ENCODE measurements at places on chromosomes 1 and 21. TPM values are rescaled to one million over a fixed set of nuclear protein-coding genes. Genes with fewer than 3 reads are reported as not detected.

OMA1 gene
- total RNA-seq = 10.5 TPM

UMODL1 gene
- total RNA-seq = not detected

CD1C gene
- total RNA-seq = not detected

CHRM3 gene
- 8.4 TPM for total RNA-seq

GBP4 gene
- 0.09 TPM for total RNA-seq

RER1 gene
- 72.1 TPM for total RNA-seq

CLCA4 gene
- total RNA-seq = not detected

FMO5 gene
- total RNA-seq = 1.7 TPM

IQGAP3 gene
- 30.8 TPM for total RNA-seq

SDC3 gene
- 31.1 TPM for total RNA-seq

CCDC27 gene
- 0.13 TPM for total RNA-seq

GRCh38 chr1:15953294-15953771 lies 22.6 kb downstream of the ZBTB17 start:
- no peaks in the 10 kb centered on the region for H3K36me3 ChIP-seq
- no peak overlapping the region for H3K4me3 ChIP-seq
- H3K27me3 ChIP-seq = no peaks in the 10 kb centered on the region
- peak overlapping the region; percentile 22 for H3K27ac ChIP-seq

GRCh38 chr1:28441674-28442073 lies 64.2 kb upstream of the RCC1 start:
- DNase-seq = no peak
- H3K27ac ChIP-seq = peak overlapping the region; percentile 74
- no peak overlapping the region for H3K4me3 ChIP-seq
- H3K36me3 ChIP-seq = peaks cover 17% of the 10 kb centered on the region
- no peaks in the 10 kb centered on the region for H3K27me3 ChIP-seq

DNA sequence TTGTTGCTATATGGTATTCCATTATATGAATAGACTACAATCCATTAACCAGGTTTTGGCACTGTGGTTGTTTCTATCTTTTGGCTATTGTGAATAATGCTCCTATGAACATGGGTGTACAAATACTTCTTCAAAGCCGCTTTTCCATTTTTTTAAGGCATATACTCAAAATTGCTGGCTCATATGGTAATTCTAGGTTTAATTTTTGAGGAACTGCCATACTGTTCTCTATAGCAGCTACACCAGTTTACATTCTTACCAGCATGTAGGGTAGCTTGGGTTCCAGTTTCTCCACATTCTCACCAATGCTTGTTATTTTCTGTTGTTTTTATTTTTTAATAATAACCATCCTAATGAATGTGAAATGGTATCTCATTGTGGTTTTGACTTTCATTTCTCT lies 19.9 kb upstream of the AGO1 start:
- H3K36me3 ChIP-seq = no peaks in the 10 kb centered on the region
- no peaks in the 10 kb centered on the region for H3K4me1 ChIP-seq
- no peak overlapping the region for H3K27ac ChIP-seq
- no peak overlapping the region for H3K4me3 ChIP-seq
- DNase-seq = no peak
- no peaks in the 10 kb centered on the region for H3K27me3 ChIP-seq

- peaks cover 60% of the 10 kb centered on the region for H3K36me3 ChIP-seq
- no peak overlapping the region for H3K4me3 ChIP-seq
- DNase-seq = no peak
These were observed 10.8 kb downstream of the TRIM45 start for GRCh38 chr1:117110774-117111173.

- no peak overlapping the region for H3K4me3 ChIP-seq
- H3K27ac ChIP-seq = no peak overlapping the region
- no peaks in the 10 kb centered on the region for H3K4me1 ChIP-seq
- no peak for DNase-seq
These were observed 23.7 kb downstream of the IL23R start for GRCh38 chr1:67189953-67190352.

DNA sequence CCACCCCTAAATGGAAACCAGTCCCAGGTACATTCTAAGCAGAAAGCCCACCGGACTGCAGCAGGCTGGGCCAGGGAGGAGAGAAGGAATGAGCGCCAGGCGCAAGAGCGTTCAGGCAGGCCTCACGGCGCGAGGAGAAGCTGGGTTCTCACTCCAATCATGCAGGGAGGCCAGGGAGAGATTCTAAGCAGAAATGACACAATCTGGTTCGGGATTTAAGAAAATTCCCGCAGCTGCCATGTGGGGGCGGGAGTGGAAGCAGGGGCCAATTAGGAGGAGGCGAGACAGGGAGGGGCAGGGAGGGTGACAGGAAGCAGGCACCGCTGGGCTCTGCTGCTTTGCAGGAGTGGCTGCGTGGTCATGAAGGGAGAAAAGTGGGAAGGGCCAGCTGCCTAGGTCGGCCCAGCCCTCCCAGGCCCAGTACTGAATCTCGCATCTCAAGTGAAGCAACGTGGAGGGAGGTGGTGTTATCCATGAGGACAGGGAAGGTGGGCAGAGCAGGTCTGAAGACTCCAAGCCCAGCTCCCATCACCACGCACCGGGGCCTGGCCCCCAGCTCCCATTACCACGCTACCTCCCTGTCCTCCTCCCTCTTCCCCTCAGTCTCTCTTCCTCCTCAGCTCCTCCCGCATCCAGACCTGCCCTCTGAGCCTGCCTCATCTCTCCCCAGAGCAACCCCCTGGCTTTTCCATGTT lies 11.8 kb downstream of the NPHP4 start:
- H3K4me1 ChIP-seq = peaks cover 15% of the 10 kb centered on the region
- peak; percentile 88 for DNase-seq
- peak overlapping the region; percentile 69 for H3K27ac ChIP-seq

DNA sequence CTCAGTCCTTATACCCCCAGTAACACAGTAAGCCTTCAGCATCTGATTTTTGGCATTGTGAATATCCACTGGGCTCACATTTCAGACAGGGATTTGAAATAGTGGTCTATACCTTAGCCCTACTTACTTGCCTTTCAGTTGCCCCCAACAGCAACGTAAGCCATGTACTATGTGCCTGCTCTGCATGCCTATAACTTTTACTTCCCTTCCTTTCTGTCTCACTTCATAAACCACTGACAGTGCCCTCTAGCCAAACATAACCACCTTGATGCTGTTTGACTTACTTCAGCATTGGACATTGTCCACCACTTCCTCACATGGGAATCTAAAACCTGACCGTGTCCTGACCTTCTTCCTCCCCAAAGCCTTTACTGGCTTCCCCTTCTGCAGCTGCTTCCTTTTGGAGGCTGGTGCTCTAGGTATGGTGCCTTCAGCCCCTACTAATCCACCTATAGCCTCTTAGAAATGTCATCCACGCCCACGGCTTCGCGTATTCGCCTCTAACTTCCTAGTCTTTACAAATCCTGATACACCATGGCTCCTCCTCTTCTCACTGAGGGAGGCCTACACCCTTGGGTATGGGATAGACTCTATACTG lies 3.6 kb upstream of the ZNF672 start:
- H3K36me3 ChIP-seq = no peaks in the 10 kb centered on the region
- peaks cover 1% of the 10 kb centered on the region for H3K4me1 ChIP-seq
- no peaks in the 10 kb centered on the region for H3K27me3 ChIP-seq
- H3K4me3 ChIP-seq = no peak overlapping the region
- no peak for DNase-seq

GRCh38 chr1:201190005-201190404 lies 619 bp upstream of the IGFN1 start:
- no peaks in the 10 kb centered on the region for H3K36me3 ChIP-seq
- DNase-seq = no peak
- H3K27me3 ChIP-seq = peaks cover 6% of the 10 kb centered on the region
- H3K4me1 ChIP-seq = peaks cover 6% of the 10 kb centered on the region

DNA sequence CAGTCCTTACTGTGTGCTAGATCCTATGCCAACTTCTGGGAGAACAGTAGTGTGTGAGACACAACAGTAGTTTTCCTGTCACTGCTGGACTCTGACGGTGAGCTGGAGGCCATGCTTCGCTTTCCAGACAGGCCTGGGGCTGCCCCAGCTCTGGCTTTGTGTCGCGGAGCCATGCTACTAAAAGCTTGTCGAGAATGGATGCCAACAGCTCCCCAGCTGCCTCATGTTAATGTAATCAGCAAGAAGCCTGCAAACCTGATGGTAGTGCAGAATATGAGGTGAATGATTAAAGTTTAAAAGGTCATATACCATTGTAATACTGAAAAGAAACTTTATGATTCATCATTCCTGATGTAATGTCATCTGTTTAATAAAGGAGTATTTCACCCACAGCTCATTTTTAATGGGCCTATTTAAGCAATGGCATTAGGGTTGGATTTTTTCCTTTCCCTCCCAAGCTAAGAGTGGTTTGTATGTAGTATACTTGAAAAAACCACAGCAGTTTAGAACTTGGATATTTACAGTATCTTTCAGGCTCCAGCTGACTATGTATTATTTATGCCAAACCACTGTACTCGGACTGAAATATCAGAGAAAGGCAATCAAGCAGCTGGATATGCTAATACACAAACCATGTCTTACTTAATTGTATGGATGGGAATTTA lies 343.0 kb downstream of the NUF2 start:
- H3K4me1 ChIP-seq = peaks cover 7% of the 10 kb centered on the region
- DNase-seq = no peak
- H3K36me3 ChIP-seq = no peaks in the 10 kb centered on the region
- no peak overlapping the region for H3K27ac ChIP-seq
- no peaks in the 10 kb centered on the region for H3K27me3 ChIP-seq

DNA sequence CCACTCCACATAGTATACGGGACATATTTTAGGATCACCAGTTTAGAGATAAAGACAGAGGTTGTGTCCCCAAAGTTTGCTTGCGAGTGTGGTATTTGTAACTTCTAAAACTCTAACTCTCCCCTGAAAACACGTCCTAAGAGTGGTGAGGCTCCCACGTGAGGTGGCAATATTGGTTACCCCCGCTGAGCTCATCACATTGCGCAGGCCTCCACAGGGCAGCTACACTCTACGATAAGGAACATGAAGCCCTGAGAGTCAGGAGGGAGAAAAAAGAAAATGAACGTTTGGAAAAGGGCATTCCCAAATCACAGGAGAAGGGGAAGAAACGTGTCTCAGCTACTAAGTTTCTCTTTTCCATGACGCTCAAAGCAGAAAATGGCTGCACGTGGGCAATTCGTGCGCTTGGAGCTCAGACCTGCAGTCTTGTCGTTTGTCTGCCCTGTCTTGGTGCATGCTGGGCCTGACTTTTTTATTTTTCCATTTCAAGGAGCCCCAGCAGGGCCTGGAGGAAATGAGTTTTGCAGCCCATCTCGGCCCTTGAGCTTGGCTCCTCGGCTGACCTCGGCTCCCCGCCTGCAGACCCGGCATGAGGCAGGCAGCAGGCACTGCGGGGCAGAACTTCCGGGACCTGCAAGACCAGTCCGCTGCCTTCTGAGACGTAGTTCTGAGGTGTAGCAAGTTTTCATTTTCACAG lies 25.7 kb downstream of the ERG start:
- peaks cover 3% of the 10 kb centered on the region for H3K27me3 ChIP-seq
- peak overlapping the region; percentile 22 for H3K4me3 ChIP-seq
- DNase-seq = peak; percentile 52

DNA sequence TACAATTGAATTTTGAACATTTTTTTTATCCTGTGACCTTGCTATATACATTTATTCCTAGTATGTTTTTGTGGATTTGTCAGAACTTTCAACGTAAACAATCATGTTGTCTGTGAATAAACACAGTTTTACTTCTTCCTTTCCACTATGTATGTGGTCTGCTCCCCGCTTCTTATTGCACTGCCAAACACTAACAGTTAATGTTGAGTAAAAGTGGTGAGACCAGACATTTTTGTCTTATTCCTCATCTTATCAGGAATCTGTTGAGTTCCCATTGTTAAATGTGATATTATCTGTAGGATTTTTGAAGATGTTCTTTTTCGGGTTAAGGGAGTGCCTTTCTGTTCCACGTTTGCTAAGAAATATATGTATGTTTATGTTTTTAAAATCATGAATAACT lies 45.9 kb downstream of the CAMSAP2 start:
- DNase-seq = no peak
- H3K36me3 ChIP-seq = peaks cover 28% of the 10 kb centered on the region
- H3K27ac ChIP-seq = 0 out of 2 replicates have a peak overlapping the region, but pooled peaks have one; percentile 9
- H3K4me1 ChIP-seq = peaks cover 13% of the 10 kb centered on the region

DNA sequence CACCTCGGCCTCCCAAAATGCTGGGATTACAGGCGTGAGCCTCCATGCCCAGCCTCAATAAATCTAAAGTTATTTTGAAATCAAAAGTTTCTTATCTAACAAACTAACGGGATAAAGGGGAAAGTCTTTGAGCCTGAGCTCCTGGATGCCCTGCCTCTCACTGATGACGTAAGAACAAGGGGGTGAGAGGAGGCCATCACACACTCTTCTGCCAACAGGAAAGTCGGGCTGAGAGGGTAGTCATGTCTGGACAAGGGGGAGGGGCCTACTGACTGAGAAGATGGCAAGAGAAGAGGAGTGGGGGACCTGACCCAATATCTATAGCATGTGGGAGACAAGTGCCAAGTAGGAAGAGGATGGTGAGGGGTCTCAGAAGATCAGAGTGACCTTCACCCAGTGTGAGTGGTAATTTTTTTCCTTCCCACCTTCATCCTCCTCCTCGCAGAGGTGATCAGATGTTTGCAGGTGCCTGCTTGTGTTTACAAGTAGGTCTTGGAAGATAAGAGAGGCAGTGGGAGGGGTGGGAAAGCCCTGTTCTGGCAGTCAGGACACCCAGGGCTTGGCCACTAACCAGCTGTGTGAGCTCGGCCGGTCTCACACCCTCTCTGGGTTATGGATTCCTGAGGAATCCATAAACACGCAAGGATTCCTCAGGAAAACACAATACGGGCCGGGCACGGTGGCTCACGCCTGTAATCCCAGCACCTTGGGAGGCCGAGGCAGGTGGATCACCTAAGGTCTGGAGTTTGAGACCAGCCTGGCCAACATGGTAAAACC lies 9.6 kb downstream of the UQCRHL start:
- peaks cover 21% of the 10 kb centered on the region for H3K4me1 ChIP-seq
- no peaks in the 10 kb centered on the region for H3K36me3 ChIP-seq
- no peak overlapping the region for H3K4me3 ChIP-seq
- no peak for DNase-seq

- DNase-seq = no peak
- no peaks in the 10 kb centered on the region for H3K4me1 ChIP-seq
- no peak overlapping the region for H3K4me3 ChIP-seq
- H3K27me3 ChIP-seq = no peaks in the 10 kb centered on the region
These were observed 165.0 kb upstream of the PLXNA2 start for GRCh38 chr1:208409176-208409575.

- no peak overlapping the region for H3K4me3 ChIP-seq
- DNase-seq = no peak
- no peak overlapping the region for H3K27ac ChIP-seq
- H3K27me3 ChIP-seq = peaks cover 31% of the 10 kb centered on the region
- H3K36me3 ChIP-seq = peaks cover 2% of the 10 kb centered on the region
- peaks cover 1% of the 10 kb centered on the region for H3K4me1 ChIP-seq
These were observed 24.9 kb downstream of the KLHDC7A start for GRCh38 chr1:18505666-18506065.
